NCI-H69 (cell line): ENCODE measurements at places on chromosomes 7 and 10.

DNA sequence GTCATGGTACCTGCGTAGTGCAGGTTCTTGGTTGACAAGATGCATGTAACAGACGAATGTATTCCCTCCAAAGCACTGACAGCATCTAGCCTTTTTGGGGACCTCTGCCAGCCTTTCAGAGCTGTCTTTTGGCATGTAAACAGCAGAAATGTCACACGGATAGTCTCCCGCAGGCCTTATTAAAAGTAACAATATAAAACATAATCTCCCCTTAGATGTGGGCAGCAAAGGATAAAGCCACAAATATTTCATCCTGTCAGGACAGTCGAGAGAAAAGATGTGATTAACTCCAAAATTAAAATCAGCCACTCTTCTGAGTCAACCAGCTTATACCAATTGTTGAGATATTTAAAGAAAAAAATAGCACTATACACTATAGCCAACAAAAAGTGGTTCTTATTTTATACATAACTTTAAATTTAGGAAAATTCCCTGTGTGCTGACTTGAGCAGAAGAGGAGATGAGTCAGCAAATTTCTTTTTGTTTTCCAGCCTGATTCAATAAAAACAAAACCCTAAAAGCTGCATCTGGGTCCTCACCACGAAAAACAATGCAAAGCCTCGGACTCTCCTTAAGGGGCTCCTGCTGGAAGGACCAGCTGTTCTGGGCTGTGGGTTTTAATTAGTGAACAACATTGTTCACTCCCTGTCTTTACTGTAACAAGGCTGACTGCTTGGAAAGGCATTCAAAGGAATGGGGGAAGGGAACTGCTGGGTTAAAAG is 240.2 kb downstream of the ADAM12 start:
- peak; percentile 4 for DNase-seq

GRCh38 chr10:50310560-50311174 is 59.4 kb upstream of the ASAH2 start:
- peak; percentile 17 for DNase-seq

GRCh38 chr7:138879356-138879755 is 81.4 kb upstream of the ATP6V0A4 start:
- no peak for DNase-seq

DNA sequence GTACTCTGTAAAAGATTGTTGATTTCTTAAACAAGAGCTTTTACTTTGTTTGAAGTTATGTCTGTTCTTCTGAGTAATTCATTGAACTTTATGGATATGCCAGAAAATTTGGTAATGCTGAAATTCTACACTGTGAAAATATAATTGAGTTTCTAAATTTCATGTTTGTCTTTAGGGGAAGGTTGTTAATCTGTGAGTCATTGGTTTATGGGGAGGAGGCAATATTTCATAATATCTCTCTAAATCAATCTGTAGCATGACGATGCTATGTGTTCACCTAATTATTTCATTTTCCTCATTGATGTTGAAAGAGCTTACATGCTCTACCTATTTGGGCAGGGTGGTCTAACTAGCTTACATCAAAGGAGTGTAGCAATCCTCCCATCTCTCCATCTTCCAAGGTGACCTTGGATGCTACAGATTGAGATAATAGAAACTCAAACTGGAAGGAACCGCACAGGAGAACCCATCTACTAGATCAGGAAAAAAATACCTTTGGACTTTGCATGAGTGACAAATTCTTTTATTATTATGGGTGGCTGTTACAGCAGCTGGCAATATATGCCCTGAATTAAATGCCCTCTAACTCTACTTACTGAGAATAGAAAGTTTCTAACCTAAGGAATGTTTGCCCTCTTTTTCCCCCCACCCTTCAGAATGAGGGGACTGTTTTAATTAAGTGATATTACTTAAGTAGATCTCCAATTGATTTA is 8.4 kb upstream of the SNX13 start:
- no peak for DNase-seq

- no peak for DNase-seq
Observed at GRCh38 chr7:52925332-52925731, 110.1 kb upstream of the POM121L12 start.

GRCh38 chr7:69635555-69636185 is 37.4 kb downstream of the AUTS2 start:
- DNase-seq, result peak; percentile 84

GRCh38 chr7:80135309-80136104 is 876 bp downstream of the GNAI1 start:
- peak; percentile 87 for DNase-seq

- peak; percentile 66 for DNase-seq
Observed at GRCh38 chr7:92835261-92835850, 1.0 kb downstream of the CDK6 start.

- no peak for DNase-seq
Observed at GRCh38 chr10:97361537-97361901, 27.0 kb upstream of the FRAT2 start.
